NCI-H1092 (cell line): ENCODE measurements at places on chromosomes 3 and 15.

DNA sequence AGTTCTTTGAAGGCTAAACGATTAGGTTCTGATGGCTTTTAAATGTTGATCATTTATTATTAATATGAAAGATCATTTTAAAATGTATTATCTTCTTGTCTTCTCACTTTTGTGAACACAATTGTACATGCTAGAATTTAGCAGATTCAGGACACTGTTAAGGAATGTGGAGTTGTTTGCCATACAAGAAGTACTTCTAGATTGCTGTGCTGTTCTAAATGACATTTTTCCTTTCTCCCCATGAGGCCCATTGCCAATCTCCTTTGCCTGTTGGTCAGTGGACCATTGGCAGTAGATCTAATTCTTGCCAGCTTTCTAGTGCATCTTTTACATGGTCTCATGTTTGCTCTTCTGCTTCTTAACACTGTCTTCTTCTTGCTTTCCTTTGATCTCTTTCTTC, 242.3 kb downstream of the MECOM start:
- no peak for DNase-seq

GRCh38 chr15:60095711-60096110, 91.6 kb downstream of the FOXB1 start:
- no peak for DNase-seq

- DNase-seq, result no peak
Observed at GRCh38 chr15:99320374-99321215, 69.3 kb downstream of the LRRC28 start.

DNA sequence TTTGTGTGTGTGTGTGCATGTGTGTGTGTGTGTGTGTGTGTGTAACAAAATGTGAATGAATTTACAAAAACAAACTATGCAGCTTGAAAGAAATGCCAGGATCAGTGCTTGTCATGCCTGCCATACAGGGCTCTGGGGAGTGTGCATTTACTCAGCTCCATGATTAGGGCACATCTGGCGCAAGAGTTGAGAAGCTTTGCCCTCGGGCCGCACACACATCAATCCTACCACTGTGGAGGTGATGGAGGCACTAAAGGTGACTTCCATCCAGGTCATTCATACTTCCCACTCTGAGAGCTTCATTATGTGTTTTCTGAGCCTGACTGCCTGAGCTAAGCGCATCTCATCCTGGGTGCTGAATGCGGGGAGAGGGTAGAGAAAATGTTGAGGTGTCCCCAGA, 72.0 kb upstream of the ZBED2 start:
- DNase-seq, result no peak

GRCh38 chr3:58020783-58021071, 12.5 kb downstream of the FLNB start:
- DNase-seq, result no peak

DNA sequence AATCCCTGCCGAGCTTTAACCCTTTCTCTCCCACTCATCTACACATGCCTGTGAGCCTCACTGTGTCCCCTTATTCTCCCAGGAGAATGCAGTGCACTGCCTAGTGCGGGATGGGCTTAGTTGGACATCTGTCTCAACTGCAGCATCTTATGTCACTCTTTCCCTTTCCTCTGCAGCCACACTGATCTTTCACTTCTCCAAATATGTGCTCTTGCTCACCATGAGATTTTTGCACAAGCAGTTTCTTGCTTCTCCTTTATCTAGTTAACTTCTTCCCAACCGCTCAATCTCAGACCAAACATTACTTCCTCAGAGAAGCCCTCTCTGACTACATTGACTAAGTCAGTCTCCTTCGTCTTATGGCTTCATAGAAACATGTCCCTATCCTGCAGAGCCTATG, 292.3 kb downstream of the KBTBD8 start:
- DNase-seq, result no peak

DNA sequence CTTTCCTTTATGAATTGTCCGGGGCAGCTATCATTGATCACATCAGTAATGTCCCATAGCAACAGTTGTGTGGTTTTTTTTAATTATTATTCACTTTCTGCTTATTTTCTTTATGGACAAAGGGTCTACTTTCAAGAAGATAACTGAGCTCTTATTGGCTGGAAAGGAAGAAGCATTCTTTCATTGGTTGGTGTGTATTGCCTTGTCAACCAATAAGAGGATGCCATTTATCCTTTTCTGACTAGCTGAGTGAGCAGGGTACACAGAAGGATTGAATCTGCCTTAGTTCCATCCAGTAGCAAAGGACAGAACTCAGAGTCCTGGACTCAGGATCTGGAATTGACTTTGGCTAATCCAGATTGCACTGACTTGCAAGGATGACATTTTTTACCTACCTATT, 13.2 kb upstream of the AEN start:
- no peak for DNase-seq

GRCh38 chr3:50436114-50436674, 67.2 kb downstream of the CACNA2D2 start:
- DNase-seq, result peak; percentile 18

DNA sequence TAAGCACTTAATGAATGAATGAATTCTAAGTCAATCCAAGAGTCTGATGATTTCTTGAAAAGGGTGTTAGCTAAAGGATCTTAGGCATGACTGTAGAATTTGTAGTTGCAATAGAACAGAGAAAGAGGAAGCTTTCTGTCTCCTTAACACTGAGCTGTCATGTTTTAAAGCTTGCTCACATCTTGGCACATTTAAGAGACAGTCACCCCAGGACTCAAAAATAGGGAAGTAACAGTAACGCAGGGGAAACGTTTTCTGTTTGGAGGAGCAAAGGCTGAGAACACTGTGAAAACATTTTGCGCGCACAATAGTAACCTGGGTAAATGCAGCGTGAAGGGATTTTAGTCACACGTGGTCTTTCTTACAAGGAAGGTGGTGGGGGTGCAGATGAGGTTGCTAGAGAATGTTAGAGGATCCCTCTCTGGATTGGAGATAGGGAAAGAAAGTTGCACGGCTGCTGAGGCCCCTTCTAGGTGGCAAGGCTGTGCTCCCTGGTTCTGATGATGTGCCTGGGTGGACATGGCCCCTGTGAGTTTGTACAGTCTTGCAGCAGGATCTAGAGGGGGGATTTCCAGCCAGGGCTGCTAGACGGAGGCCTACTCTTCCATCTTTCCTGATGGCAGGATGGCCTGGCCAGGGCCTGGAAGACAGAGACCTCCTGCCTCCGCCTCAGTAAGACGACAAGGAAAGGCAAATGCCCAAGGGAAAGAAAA, 12.0 kb downstream of the STARD5 start:
- DNase-seq, result no peak

GRCh38 chr15:87955284-87955909, 301.1 kb downstream of the NTRK3 start:
- DNase-seq, result no peak

GRCh38 chr3:151863611-151864010, 9.8 kb upstream of the SUCNR1 start:
- DNase-seq, result no peak

GRCh38 chr3:65945953-65946352, 92.8 kb downstream of the MAGI1 start:
- DNase-seq, result no peak

DNA sequence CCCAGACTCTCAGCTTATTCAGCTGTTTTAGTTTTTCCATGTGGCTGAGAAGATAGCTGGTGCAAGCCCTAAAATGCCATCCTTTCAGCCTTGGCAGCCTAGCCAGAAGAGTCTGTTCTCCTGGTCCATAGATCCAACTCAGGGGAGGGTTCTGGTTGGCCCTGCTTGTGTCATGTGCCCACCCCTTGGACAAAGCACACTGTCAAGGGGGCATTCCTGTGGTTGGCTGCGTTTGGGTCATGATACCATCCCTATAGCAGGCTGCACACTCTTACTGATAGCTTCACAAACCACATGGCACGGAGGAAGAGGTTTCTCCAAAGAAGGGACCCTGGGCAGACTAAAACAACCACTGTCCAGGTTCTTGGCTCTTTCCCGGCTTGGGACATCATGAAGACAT, 8.4 kb upstream of the FSTL1 start:
- no peak for DNase-seq

- DNase-seq, result no peak
Observed at GRCh38 chr15:77531191-77532000, 101.3 kb downstream of the LINGO1 start.

DNA sequence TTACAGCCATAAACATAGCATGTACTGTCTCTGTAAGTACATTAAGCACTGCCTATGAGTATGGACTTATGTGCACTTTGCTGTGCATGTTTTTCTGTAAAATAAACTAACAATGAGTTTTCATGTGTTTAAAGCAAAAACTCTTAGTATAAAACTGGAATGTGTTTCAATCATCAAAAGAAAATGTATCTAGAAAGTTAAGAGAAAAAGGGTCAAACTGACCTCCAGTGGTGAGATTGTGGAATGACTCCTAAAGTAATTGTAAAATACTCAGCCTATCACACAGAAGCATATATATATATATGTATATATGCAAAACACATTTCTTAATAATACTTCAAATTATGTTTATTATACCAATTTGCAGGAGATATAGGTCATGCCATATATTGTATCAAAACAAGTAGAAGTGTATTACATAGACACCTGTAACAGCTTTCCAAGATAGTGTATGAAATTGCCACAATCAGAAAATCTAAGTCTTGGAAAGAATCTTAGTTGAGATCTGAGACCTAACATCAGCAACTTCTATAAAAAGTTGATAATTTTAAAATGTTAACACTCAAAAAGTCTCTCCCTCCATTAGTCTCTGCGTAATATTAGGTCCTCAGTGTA, 199.6 kb downstream of the FMN1 start:
- DNase-seq, result no peak

DNA sequence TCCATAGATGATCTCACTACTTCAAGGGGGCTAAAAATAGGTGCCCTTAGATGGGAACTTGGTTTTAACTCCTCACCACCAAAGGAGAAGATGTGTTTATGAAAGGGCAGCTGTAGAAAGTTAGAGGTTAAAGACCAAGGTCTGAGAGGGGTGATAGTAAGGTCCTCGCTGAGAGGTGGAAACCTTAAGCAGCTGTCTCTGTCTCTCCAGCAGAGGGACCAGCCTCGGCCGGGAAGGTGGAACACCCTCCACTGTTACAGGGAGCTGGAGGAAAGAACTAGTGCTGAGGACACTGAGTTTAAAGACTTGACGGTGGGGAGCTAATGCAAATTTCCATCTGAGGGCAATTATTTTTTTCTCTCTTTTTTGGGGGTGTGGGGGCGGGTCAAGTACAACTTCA, 8.9 kb upstream of the RLBP1 start:
- no peak for DNase-seq

DNA sequence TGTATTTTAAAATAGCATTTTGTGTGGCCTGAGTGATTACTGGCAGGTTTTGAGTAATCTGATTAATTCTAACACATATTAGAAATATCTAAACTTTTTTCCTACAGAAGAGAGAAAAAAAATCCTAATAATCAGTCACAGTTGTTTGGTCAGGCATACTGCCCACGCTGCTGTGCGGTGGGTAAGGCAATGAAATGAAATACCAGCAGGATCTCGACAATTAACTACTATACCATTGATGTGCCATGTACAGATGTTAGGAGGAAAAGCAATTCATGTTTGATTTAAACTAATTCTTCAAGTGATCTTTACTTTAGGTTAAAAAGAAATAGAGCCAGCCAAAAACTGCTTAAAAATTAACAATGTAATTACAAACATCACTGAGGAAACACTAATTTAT, 5.2 kb downstream of the GRAMD2A start:
- DNase-seq, result no peak

DNA sequence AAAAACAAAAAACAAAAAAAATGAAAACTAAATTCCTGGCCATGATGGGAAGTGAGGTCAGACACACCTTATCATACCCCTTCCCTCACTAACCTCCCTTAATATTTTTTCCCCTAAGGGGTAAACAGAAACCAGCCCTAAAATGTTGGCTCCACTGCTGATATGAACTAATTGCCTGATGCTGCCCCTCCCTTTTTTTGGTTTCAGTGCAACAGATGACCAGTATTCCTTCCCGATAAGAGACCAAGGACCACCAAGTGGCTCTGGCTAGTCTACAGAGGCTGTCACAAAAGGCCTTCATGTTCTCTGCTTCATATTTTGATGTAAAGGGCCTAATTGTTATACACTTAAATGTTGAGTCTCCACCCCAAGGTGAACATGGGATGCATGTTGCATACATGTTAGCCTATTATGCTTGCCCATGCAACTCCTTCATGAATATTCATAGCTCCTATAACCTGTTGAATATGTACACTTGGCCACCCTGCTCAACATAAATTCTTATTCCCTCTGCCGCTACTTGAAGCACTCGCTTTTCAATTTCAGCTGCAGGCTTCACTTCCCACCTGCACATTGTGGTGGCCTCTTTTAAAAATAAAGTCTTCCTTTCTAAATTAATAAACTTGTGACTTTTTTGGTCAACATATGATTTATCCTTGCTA, 12.3 kb upstream of the STAC start:
- DNase-seq, result no peak

DNA sequence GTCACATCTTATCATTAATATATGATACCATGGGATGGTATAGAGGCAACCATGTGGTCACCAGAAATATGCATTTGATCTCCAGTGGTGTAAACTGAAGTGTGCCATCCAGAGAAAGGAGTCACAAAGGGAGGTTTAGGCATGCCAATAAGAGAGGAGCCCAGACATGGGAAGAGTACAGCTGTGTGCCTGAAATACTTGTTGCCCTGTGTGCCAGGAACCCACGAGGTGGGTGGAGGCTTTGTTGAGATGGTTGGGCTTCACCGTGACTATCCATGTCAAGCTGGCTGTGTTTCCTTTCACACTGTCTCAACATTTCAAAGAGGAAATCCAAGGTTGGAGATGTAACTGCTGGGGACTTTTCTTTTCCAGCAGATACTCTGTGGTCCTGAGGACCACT, 43.5 kb downstream of the CACNA2D3 start:
- DNase-seq, result no peak

DNA sequence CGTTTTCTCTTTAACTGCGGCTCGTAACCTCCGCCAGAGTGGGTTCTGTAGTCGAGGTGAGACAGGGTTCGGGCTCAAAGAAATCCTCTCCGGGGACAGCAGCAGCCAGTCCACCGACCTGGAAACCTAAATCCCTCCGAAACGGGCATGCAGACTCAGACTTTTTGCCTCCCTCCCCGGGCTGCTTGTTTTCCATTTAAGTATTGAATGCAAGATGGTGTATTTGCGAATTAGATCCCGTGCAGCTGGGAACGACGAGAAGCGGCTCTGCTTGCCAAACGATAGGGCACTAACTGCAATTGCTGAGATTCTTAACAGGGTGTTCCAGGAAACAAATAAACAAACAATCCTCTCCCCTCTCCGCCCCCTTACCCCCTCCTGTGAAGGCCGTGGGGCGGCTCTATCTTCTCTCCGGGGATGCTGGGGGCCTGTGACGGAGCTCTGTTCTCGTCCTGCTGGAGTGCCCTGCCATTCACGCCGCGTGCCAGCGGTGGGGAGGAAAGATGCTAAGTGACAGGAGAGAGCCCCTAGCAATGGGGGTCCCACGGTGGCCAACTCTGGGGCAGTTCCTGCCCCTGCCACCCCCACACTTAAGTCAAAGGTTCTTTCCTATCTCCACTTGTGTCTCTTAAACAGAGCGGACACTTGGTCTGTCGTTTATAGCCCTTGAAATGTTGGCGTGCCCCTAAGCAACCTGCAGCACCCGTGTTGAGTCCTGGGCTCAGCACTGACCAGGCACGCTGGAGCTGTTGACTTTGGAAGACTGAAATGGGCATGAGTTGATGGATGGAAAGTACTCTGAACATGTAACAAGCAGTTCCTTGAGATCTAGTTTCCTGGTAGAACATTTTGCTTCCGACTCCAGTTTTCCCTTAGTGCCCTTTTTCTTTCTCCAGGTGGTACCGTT, 1.3 kb upstream of the ETV5 start:
- DNase-seq, result no peak

GRCh38 chr15:28110481-28110881, 11.4 kb upstream of the OCA2 start:
- DNase-seq, result no peak

GRCh38 chr15:62641825-62642224, 400.7 kb upstream of the TPM1 start:
- no peak for DNase-seq
